ENCODE measurements at places on chromosomes 7 and 10.

DNA sequence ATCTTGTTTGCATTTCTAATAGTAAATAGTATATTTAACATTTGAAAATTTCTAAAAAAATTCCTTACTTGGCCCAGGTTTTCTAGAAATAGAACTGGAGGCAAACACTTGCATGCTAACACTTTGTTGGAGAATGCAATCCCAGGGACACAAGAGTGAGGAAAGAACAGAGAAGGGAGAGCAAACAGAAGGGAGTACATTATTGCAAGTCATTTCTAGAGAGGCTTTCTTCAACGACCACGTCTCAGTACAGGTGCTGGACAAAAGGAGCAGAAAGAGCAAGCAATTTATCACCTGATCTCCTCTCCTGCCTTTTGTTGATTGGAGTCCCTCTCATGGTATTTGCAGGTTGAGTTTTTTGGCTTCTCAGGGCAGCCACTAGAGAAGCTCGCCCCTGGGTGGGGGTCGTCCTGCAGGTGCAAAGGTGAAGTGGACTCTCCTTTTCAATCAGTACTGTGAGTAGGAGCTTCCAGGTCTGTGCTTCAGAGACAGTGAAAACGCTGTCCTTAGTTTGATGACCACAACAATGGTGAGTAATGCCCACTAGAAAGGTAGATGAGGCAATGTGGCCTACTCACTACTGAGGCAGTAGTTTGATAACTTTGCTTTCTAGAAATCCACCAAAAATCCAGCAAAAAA is 5.2 kb downstream of the CPED1 start:
- DNase-seq: no peak

DNA sequence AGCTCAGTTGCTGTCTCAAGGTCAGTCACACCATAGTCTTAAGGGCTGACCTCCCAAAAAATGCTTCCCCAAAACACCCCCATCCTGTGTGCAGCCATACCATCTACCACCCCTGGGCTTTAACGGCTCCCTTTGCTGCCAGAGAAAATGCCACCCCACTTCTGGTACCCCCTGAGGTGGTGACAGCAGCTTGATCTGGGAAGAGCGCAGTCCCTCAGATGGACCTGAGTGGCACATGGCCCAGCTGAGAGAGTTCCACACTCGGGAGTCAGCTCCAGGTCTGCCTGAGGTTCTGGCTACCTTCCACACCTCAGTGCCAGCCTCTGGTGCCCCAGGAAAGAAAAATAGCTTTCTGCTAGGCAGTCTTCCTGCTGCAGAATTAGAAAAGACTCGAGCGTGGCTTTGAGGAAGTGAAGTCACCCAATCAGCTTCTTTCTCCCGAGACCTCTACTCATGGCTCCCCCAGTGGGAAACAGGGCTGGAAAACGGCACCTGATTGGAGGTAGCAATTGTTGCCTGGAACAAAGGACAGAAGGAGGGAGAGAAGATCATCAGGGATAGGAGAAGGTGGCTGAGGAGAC is 151.7 kb downstream of the ARHGAP21 start:
- DNase-seq: no peak

- no peak for DNase-seq
Observed at GRCh38 chr7:50166997-50167965, 74.2 kb upstream of the ZPBP start.

DNA sequence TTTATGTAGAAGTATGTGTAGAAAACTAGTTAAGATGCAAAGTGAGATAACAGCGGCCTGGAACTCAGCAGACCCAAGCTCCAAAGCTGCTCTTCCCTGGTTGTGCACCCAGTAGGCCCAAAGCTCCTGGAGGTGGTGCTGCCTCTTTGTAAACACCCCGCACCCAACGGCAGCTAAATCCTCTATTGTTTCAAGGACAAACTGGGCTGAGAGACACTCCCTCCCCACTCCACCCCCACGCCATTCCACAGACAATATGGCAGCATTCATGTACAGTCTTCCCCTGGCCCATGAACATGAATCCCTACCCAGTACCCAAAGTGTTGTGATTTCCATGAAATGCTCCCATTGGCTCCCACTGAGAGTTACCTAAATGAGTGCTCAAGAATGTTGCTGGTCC is 73.5 kb downstream of the VOPP1 start:
- DNase-seq: no peak

GRCh38 chr7:23594879-23595604 is 2.1 kb upstream of the CCDC126 start:
- no peak for DNase-seq

DNA sequence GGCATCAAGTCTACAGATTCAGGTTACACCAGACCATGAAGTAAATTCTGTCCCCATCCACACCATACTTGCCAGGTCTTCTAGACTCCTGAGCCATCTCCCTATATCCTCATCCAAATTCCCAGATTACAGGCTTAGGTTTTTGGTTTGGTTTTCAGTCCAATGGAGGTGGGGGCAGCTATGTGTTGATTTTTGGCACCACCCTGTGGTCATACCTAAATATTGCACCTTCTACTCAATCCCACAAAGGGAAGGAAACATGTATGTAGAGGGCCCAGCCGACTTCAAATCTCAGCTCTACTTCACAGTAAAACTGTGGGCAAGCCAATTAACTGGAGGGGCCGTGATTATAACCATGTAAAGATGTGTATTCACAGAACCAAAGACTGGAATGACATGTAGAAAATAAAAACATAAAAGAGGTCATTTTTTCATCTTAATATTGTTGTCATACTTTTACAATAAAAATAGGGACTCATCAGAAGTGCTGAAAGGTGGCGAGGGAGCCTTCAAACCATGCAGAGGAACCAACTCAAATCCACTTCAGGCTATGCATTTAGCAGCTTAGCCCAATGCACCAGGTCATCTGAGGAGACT is 19.8 kb downstream of the ERCC6 start:
- DNase-seq: no peak

DNA sequence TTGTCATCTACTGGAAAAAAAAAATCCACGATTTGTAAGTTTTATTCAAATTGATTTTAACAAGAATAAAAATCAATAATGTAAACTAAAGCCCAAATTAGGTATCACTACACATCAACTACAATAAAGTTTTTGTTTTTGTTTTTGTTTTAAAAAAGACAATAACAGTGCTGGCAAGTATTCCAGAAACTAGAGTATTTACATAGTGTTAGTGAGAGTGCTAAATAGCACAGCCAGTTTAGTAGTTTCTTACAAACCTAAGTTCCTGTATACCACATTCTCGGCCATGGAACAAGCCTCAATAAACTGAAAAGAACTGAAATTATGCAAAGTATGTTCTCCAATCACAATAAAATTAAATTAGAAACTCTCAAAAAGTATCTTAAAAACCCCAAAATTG is 8.1 kb downstream of the ARHGAP12 start:
- DNase-seq: no peak

DNA sequence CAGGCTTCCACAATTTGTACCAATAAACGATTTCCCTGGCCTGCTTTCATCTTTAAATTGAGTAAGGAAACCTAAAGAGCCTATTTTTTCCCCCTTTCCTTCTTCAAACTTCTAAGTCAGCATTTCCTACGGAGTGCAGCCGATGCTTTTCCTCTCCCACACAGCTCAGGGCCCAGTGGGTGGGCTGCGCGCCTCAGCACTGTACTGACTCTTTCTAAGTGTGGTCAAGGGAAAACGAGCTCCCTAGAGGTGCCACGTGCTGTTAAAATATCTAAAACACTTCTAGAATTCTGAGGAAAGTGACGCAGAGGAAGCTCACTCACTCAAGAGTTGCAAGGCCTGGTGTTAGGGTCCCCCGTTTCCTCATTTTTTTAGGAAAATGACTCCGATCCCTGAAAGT is 29.0 kb downstream of the STEAP1B start:
- DNase-seq: no peak

- DNase-seq: no peak
Observed at GRCh38 chr10:27601503-27601902, 97.4 kb downstream of the RAB18 start.

- DNase-seq: no peak
Observed at GRCh38 chr10:27637601-27638000, 108.0 kb downstream of the MKX start.

DNA sequence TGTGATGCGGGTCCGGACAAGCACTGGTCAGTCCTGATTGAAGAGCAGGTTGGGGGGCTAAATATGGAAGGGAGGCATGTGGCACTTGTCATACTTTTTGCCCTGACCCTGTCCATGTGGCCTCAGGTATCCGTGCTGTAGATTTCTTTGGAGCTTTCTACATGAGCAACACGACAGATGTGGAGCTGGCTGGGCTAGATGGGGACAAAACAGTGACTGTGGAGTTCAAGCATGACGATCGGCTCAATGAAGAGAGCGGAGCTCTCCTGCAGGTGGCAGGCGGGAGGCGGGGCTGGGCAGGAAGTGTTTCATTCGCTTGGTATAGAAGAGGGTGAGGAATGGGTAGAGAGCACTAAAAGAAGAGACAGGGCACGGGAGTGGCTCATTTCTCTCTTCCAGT is 13.0 kb upstream of the CHCHD1 start:
- DNase-seq: no peak

GRCh38 chr10:63887023-63887589 is 365.9 kb downstream of the REEP3 start:
- no peak for DNase-seq

GRCh38 chr10:62426600-62426999 is 52.4 kb downstream of the ZNF365 start:
- no peak for DNase-seq

DNA sequence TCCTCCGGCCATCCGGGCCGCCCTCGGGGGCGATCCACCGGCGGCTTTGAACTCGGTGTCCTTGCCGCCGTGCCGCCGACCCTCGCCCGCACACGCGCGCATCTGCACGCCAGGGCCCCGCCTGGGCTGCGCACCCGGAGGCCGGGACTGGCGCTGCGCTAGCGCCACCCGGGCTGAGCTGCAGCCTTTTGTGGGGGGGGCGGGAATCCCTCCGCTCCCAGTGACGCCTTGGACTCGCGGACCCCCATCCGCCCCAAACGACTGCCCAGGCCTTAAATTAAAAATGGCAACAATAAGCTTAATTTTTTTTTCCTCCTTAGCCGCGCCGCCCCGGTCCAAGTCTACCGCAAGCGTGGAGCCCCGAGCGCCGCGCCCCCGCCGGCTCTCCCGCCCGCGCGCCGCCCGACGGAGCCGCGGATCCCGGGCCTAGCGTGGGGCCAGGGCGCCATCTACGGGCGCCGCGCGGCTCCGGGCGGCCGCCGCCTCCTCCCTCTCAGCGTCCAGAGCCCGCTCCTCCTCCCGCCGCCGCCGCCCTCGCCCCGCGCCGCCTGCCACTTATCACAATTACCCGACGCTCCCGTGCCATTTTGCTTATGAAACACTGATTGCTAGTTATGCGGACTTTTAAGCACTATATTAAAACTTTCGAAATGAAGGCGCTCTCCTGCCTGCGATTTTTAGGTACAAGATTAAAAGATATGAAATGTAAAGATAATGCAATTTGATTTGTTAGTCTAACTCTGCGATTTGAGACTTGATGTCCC is 7.5 kb upstream of the EBF3 start:
- DNase-seq: no peak

DNA sequence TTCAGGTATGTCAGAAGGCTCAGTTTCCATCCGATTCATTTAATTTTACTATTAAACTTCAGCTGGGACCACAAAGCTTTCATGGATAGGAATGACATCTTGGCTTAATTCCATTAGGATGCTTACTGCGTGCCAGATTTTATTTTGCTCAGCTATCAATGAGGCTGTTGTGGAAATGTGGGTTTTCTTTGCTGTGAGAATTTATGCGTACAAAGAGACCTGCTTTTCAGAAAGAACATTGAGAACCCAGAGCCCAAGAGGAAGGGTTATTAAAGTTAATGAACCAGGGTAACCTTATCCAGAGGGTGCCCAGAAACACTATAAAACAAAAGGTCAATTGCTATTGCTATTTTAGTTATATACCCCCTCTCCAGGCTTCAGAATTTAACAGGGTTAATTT is 98.3 kb downstream of the MKLN1 start:
- DNase-seq: no peak

GRCh38 chr10:930625-931325 is 730 bp downstream of the LARP4B start:
- DNase-seq: no peak

DNA sequence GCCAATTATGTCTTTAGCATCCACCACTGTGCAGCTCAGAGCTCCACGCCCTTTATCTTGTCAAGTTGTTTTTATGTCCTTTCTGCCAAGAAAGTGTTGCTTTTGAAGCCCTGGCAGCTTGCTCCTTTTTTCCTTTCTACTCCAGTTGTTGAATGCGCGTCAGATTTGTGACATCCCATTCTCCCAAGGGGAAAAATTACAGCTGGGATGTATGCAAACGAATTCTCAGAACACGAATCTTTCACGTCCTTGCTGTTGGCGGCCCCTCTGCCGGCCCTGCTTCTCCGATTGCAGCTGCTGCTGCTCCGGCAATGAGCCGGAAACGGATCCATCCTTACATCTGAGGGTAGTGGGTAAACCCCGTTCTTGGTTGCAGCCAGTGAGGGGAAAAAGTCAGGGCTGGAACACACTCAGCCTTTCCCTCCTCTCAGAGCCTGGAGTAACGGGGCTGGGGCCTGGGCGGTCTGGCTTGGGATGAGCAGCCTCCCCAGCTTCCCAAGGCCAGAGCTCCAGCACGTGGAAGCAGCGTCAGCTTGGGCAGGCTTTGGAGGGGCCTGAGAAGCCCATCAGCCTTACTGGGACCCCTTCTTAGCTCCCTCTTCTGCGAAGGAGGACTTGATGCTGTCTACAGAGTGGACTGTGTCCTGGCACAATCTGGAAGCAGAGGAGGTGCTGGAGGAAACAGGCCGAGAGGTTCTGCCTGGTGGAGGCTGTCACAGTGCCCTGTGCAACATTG is 79.0 kb upstream of the CHST15 start:
- no peak for DNase-seq

- no peak for DNase-seq
Observed at GRCh38 chr7:18552316-18552916, 56.9 kb downstream of the HDAC9 start.

- DNase-seq: no peak
Observed at GRCh38 chr7:4683884-4684565, 1.9 kb downstream of the FOXK1 start.

- no peak for DNase-seq
Observed at GRCh38 chr10:96700374-96701099, 19.8 kb downstream of the PIK3AP1 start.

DNA sequence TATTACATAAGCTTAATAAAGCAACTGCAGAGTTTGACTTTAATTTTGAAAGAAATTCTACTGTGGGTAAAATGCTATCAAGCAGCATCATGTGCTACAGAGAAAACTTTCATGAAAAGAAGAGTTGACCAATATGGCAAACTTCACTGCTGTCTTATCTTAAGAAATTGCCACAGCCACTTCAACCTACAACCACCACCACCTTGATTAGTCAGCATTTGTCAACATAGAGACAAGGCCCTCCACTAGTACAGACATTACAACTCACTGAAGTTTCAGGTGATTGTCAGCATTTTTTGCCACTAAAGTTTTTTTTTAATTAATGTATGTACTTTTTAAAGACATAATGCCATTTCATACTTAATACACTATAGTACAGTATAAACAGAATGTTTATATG is 350.3 kb downstream of the HPSE2 start:
- DNase-seq: no peak

GRCh38 chr7:33388332-33388731 is 259.0 kb downstream of the BBS9 start:
- DNase-seq: no peak

DNA sequence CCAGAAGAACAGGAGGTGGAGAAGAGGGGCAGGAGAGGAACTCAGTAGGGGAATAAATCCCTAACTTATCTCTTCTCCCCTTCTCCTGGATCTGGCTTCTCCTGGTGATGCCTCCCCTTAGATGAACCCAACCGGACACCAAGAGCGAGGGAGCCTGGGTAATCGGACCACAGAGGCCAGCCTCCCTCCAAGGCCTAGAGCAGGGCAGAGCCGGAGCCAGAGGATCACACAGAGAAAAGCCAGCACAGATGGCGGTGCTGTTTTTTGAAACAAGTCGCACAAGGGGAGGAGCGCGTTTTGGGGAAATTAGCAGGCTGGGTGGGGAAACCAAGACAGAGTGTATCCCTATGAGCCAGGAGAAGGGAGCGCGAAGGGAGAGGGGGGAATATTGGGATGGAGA is 4.9 kb upstream of the SRRM3 start:
- no peak for DNase-seq

Measured in NCI-H1048 (cell line).